GM23248 (cell line): ENCODE measurements at places on chromosomes 12 and 14. TPM values are rescaled to one million over a fixed set of nuclear protein-coding genes. Genes with fewer than 3 reads are reported as not detected.

TMEM63C gene
- total RNA-seq, result not detected in 2 replicates

DYRK4 gene
- 63.3 and 78.3 TPM in 2 replicates for total RNA-seq

GPR33 gene
- not detected in 2 replicates for total RNA-seq

LRTM2 gene
- total RNA-seq, result not detected in 2 replicates

ACTN1 gene
- 403 and 414 TPM in 2 replicates for total RNA-seq

ATL1 gene
- 10.5 and 10.8 TPM in 2 replicates for total RNA-seq

TAS2R31 gene
- total RNA-seq, result 0.97 and 1.4 TPM in 2 replicates

FGF6 gene
- total RNA-seq, result not detected in 2 replicates

SLCO1A2 gene
- not detected in 2 replicates for total RNA-seq

BDKRB2 gene
- 14.4 and 15.8 TPM in 2 replicates for total RNA-seq

GLI1 gene
- total RNA-seq, result 0.63 and 1.8 TPM in 2 replicates
